ENCODE measurements at places on chromosomes 1 and 21. TPM values are rescaled to one million over a fixed set of nuclear protein-coding genes. Genes with fewer than 3 reads are reported as not detected.

The ATP1A2 gene
- 0.09 TPM for total RNA-seq

The C1orf141 gene
- not detected for total RNA-seq

The TMEM200B gene
- total RNA-seq: 0.11 TPM

The HSF2BP gene
- 0.22 TPM for total RNA-seq

The LUZP1 gene
- 16.9 TPM for total RNA-seq

The PTGFRN gene
- total RNA-seq: 33.1 TPM

The TMEM125 gene
- not detected for total RNA-seq

The NDUFS5 gene
- total RNA-seq: 523 TPM

DNA sequence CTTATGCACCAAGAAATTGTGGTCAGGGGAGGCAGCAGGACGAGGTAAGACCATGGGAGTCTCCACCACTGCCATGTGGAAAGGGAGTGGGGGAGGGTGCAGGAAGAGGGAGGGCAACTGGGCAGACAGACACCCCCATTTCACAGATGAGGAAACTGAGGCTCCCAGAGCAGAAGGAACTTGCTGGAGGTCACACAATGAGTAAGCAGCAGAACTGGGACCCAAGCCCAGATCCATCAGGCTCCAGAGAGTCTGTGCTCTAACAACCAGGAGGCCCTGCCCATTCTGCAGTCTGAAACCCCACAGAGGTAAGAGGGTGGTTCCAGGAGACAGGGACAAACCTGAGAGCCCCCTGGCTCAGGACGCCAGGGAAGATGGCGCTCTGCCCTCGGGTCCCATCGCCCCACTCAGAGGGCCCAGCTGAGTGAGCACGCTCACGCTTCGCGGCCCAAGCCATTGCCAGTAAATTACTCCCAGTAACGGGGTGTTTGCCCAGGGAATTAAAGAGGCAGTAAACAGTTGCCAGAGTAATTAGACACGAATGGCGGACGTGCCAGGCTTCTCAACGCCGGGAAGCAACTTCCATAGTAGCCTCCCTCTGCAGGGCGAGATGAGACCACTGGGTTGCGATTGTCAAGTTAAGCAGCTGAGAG, 59.2 kb downstream of the MATN1 start:
- no peak overlapping the region for H3K27ac ChIP-seq
- no peak overlapping the region for H3K4me3 ChIP-seq
- no peaks in the 10 kb centered on the region for H3K4me1 ChIP-seq
- DNase-seq: no peak
- H3K27me3 ChIP-seq: peaks cover 22% of the 10 kb centered on the region

- H3K36me3 ChIP-seq: no peaks in the 10 kb centered on the region
- DNase-seq: no peak
- 0 out of 3 replicates have a peak, but pooled peaks cover 2% of the 10 kb centered on the region for H3K27me3 ChIP-seq
Observed at GRCh38 chr1:114318961-114319360, 165.3 kb upstream of the SYT6 start.

- H3K4me1 ChIP-seq: no peaks in the 10 kb centered on the region
- H3K4me3 ChIP-seq: no peak overlapping the region
- H3K27me3 ChIP-seq: peaks cover 76% of the 10 kb centered on the region
- no peak overlapping the region for H3K27ac ChIP-seq
- H3K36me3 ChIP-seq: no peaks in the 10 kb centered on the region
Observed at GRCh38 chr1:9455487-9456234, 83.6 kb upstream of the SLC25A33 start.

DNA sequence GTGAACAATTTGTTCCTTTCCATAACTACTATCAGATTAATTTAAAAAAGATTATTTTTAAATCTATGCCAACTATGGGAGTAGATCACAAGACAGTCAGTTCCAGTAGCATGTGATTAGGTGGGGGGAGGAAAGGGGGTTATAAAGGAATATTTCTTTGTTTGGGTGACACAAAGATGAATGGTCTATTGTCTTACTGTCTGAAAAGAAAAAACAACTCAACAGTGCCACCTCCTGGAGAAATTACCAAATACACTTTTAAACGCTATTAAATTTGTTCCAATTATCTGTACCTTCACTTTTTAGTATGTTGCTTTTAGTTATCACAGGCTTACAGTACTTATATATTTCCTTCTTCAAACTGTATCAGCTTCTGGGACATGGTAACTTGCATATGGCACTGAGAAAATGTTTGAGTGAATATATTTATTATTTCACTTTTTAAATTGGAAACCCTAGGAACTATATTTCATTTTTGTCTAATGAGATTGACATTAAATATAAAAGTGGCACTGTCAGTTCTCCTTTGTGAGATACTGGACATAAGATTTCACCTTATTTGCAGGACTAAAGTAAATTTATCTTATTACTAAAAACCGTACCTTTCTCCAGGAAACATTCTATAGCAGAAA, 1.7 kb upstream of the SORT1 start:
- peaks cover 22% of the 10 kb centered on the region for H3K4me1 ChIP-seq
- no peak overlapping the region for H3K27ac ChIP-seq
- H3K4me3 ChIP-seq: no peak overlapping the region
- peaks cover 36% of the 10 kb centered on the region for H3K36me3 ChIP-seq
- DNase-seq: peak; percentile 57
- no peaks in the 10 kb centered on the region for H3K27me3 ChIP-seq

- H3K4me3 ChIP-seq: no peak overlapping the region
- peaks cover 12% of the 10 kb centered on the region for H3K4me1 ChIP-seq
- H3K27me3 ChIP-seq: no peaks in the 10 kb centered on the region
- DNase-seq: no peak
Observed at GRCh38 chr21:35254006-35254764, 205.1 kb upstream of the RUNX1 start.

DNA sequence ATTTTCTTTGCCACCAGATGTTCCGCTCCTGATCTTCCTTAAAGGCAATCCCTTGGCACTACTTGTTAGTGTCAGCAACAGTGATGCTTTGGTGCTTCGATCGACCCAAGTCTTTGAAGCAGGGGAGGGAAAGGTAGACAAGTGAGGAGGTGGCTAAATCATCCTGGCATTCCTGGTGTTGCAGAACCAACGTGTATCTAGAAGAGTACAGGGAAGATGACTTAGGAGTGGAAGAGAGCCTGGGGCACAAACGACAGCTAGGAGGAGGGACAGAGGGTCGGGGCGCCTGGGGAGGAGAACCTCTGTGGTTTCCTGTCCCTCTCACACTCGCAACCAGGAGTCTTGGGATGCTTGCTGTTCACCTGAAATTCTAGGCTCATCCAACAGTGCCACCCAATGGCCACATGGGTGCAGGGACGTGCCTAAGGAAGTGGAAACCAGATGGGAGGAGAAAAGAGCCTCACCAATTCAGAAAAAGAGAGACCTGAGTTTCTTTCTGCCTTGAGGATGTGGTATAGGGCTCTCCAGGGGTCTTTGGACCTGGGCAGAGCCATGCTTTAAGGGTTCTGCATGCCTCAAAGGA, 9.5 kb upstream of the KCNA2 start:
- H3K27me3 ChIP-seq: peaks cover 19% of the 10 kb centered on the region
- H3K36me3 ChIP-seq: no peaks in the 10 kb centered on the region
- DNase-seq: peak; percentile 67

GRCh38 chr1:230516889-230517288, 90.8 kb upstream of the PGBD5 start:
- H3K27ac ChIP-seq: no peak overlapping the region
- no peaks in the 10 kb centered on the region for H3K4me1 ChIP-seq
- DNase-seq: no peak
- H3K36me3 ChIP-seq: no peaks in the 10 kb centered on the region

GRCh38 chr1:7043719-7044535, 258.7 kb downstream of the CAMTA1 start:
- H3K4me3 ChIP-seq: no peak overlapping the region
- no peak overlapping the region for H3K27ac ChIP-seq
- DNase-seq: no peak
- no peaks in the 10 kb centered on the region for H3K4me1 ChIP-seq
- peaks cover 57% of the 10 kb centered on the region for H3K27me3 ChIP-seq

- H3K27me3 ChIP-seq: no peaks in the 10 kb centered on the region
- H3K27ac ChIP-seq: peak overlapping the region; percentile 7
- peak overlapping the region; percentile 44 for H3K4me3 ChIP-seq
- H3K4me1 ChIP-seq: peaks cover 40% of the 10 kb centered on the region
- no peaks in the 10 kb centered on the region for H3K36me3 ChIP-seq
Observed at GRCh38 chr21:45074818-45075595, 627 bp downstream of the ADARB1 start.

- H3K4me1 ChIP-seq: no peaks in the 10 kb centered on the region
- DNase-seq: no peak
- no peak overlapping the region for H3K27ac ChIP-seq
- no peak overlapping the region for H3K4me3 ChIP-seq
- H3K27me3 ChIP-seq: peaks cover 80% of the 10 kb centered on the region
- no peaks in the 10 kb centered on the region for H3K36me3 ChIP-seq
Observed at GRCh38 chr1:9451081-9451480, 88.2 kb upstream of the SLC25A33 start.

GRCh38 chr1:172895050-172895460, 155.7 kb downstream of the TNFSF18 start:
- H3K4me1 ChIP-seq: no peaks in the 10 kb centered on the region
- no peaks in the 10 kb centered on the region for H3K27me3 ChIP-seq
- DNase-seq: no peak
- H3K27ac ChIP-seq: no peak overlapping the region

GRCh38 chr1:224116131-224116530, 2.2 kb downstream of the FBXO28 start:
- no peaks in the 10 kb centered on the region for H3K27me3 ChIP-seq
- no peak overlapping the region for H3K27ac ChIP-seq
- peak; percentile 34 for DNase-seq

DNA sequence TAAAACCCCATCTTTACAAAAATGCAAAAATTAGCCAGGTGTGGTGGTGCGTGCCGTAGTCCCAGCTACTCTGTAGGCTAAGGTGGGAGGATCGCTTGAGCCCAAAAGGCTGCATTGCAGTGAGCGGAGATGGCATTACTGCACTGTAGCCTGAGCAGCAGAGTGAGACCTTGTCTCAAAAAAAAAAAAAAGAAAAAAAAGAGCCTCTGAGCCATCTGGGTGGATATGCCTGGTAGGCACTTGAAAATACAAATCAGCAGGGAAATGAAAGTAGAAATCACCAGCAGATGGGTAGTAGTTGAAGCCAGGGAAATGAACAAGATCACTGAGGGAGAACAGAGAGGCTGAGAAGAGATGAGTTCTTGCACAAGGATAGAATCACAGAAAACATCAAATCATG, 131.0 kb upstream of the HMCN1 start:
- no peak overlapping the region for H3K4me3 ChIP-seq
- DNase-seq: no peak
- H3K27ac ChIP-seq: no peak overlapping the region
- H3K36me3 ChIP-seq: no peaks in the 10 kb centered on the region
- H3K4me1 ChIP-seq: no peaks in the 10 kb centered on the region
- H3K27me3 ChIP-seq: no peaks in the 10 kb centered on the region

DNA sequence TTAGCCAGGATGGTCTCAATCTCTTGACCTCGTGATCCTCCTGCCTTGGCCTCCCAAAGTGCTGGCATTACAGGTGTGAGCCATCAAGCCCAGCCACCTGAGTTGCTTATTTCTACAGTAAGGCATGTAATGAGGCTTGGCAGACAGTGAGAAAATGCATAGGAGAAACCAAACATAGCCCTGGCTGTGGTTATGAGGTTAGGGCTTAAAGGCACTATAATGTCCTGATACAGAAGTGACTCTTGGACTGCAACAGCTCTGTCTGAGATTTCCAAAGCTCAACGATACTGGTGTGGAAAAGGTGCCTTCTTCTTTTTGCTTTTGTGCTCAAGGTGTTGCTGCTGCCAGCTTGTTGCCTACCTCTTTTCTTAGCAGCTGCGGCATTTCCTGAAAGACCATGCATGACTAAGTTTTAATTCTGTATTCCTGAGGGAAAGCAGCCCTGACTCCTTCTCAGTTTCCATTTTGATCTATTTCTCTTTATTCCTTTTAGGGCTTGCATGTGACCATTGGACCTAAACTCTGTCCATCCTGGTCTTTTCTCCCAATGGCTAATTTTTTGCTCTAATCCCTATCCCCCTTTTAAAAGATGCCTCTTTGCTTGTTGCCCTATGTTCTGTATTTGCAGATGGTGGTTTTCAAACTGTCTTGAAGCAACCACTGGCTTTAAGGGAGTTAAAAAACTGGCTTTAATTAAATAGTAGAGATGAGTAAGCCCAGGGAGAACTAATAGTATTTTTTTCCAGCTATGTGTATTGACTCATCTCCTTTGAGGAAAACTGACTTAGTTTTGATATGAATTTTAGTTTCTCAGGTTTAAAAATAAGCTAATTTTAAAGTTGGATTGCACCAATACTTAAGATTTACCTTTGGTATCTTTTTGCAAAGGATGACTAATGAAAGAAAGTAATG, 70.3 kb downstream of the KIF1B start:
- no peaks in the 10 kb centered on the region for H3K4me1 ChIP-seq
- H3K36me3 ChIP-seq: peaks cover 24% of the 10 kb centered on the region
- no peak overlapping the region for H3K4me3 ChIP-seq
- H3K27me3 ChIP-seq: no peaks in the 10 kb centered on the region

- peaks cover 4% of the 10 kb centered on the region for H3K27me3 ChIP-seq
- peaks cover 8% of the 10 kb centered on the region for H3K4me1 ChIP-seq
- no peak for DNase-seq
- no peak overlapping the region for H3K27ac ChIP-seq
- no peak overlapping the region for H3K4me3 ChIP-seq
Observed at GRCh38 chr1:209890641-209891330, 47.2 kb upstream of the SYT14 start.

DNA sequence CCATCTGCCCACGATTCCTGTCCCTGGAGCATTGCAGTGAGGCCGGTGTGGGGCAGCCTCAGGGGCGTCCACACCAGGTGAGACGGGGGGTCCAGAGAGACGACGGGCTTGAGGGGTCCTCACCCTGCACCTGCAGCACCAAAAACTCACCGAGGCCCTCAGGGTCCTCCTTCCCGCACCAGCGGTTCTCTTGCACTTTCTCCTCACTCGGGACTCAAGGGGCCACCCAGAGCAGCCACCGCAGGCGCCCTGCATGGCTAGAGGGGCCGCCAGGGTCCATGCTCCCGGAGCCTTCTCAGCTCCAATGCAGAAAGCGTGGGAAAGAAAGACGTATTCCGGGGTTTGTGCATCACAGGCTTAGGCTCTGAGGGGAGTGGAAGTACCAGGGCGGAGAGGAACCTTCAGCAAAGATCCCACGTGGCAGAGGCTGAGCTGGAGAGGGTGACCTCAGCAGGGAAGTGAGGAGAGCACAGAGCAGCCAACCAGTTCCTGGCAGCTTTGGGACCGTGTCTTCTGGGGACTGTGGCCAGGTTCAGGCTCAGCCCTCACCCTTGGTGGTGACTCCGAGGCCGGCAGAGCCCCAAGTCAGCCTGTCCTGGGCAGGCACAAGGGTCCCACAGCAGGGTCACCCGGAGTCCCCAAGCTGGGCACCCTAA, 19.5 kb upstream of the COL6A2 start:
- no peaks in the 10 kb centered on the region for H3K4me1 ChIP-seq
- DNase-seq: no peak
- no peak overlapping the region for H3K27ac ChIP-seq
- H3K27me3 ChIP-seq: peaks cover 49% of the 10 kb centered on the region
- H3K36me3 ChIP-seq: no peaks in the 10 kb centered on the region
- H3K4me3 ChIP-seq: no peak overlapping the region

GRCh38 chr21:42377951-42378340, 11.6 kb upstream of the TFF1 start:
- no peak overlapping the region for H3K4me3 ChIP-seq
- H3K4me1 ChIP-seq: peaks cover 3% of the 10 kb centered on the region
- no peak for DNase-seq
- peaks cover 66% of the 10 kb centered on the region for H3K27me3 ChIP-seq
- no peak overlapping the region for H3K27ac ChIP-seq
- no peaks in the 10 kb centered on the region for H3K36me3 ChIP-seq
